ENCODE measurements at places on chromosomes 5 and 9.
A peak's percentile ranks its signal among the peaks of the same experiment; 100 is the strongest.

GRCh38 chr9:133478851-133479711 lies at the start of gene SLC2A6:
Gene SLC2A6, minus strand, starts transcription at chr9:133479099. Its CDS starts 40 bp downstream, at chr9:133479059.
- DNase-seq = peak; percentile 79

- no peak for DNase-seq
Observed at GRCh38 chr9:129623331-129623730, 2.4 kb upstream of the C9orf50 start.

DNA sequence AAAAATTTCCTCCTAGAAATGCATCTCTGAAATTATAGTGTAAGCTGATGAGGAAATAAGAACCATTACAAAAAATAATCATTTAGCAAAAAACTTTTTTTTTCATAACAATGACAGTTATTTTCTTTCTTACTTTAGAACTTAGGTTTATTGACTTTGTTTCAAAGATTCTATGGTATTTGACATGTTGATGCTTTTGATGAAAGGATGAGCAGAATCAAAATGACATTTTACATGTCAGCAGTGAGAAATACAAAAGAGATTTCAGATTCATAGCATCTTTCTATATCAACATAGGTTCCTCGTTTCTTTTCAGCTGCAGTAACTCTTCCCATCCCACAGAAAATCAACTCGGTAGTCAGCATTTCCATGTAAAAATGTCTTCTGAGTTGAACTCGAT lies 1226.6 kb upstream of the C9orf72 start:
- DNase-seq = no peak

DNA sequence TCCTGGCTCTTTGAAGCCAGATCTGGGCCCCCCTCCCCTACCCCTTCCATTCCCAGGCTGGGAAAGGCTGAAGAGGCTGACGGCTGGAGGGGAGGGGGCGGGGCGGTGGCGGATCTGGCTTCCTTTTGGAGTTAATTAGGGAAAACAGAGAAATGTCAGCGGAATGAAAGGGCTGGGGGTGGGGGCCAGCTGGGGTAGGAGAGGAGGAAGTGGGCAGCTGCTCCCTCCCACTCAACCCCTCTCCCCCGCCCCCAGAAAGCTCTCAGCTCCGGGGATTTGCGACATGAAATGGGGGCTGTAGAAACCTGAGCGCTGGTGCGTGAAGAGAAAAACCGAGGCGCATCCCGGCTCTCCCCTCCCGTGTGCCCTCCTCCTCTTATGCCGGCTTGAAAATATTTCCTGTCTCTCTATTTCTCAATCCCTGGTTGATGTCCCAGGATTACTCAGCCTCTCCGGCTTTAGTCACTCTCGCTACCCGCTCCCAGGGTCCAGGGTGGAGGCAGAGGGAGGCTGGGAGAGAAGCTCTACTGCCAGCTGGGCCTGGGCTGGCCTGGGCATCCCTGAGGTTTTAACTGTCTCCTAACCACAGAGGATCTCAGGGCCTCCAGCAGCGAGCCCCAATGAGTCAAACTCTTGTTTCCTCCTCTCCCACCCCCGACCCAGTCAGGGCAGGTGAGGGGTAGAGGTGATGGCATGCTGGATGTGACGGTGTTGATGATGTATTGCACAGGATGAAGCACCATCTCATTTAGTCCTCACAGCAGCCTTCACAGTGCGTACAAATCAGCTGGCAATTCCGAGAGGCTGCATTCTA lies 20.1 kb downstream of the PCDHGC5 start:
- no peak for DNase-seq

- DNase-seq = no peak
Observed at GRCh38 chr5:77305222-77305846, 94.9 kb downstream of the PDE8B start.
